Memory B cell (primary cell): ENCODE measurements at places on chromosomes 3 and 15.

- DNase-seq, result no peak
Observed at GRCh38 chr3:73415118-73415517, 209.6 kb downstream of the PDZRN3 start.

DNA sequence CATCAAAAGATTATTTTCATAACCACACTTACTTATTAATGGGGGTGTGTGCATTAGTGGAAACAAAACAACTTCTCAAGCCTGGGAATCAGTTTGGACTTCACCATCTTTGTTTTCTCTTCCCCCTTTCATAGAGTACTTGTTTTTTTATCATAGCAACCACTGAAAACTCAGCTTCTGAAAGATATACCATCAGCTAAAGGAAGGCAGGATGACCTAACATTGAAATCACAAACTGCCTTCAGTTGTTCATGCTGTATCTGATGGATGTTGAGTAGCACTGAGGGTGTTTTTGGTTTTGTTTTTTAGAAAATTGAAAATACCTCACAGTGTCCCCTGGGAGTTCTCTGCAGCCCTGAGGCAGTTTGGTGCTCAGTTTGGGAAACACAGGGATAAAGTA is 46.5 kb downstream of the NEK10 start:
- no peak for DNase-seq

- DNase-seq, result no peak
Observed at GRCh38 chr3:72451841-72452240, 396.4 kb downstream of the SHQ1 start.

DNA sequence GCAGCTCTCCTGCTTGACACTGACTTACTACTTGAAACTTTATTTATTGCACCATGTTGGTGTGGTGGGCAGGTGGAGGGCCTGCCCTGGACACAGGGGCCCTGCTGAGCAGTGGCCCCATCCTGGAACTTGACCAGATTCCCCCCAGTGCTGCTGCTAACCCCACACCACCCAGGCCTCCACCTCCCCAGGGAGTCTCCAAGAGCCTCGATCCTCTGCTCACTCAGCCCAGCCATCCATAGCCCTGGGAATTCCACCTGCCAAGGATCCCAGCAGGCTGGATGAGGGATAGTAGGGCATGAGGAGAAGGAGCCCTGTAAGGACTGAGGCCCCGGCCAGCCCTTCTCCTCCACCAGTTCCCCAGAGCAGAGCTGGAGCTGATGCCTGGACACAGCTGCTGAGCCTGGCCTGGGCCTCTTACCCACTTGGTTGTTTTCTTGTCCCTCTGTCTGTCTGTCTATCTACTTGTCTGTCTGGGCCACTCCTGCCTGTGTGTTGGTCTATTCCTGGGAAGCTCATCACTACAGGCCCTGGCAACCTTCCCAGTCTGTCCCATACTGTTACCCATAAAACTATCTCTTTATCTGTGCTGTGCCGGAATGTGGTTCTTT is 2.8 kb downstream of the CHAC1 start:
- DNase-seq, result no peak

DNA sequence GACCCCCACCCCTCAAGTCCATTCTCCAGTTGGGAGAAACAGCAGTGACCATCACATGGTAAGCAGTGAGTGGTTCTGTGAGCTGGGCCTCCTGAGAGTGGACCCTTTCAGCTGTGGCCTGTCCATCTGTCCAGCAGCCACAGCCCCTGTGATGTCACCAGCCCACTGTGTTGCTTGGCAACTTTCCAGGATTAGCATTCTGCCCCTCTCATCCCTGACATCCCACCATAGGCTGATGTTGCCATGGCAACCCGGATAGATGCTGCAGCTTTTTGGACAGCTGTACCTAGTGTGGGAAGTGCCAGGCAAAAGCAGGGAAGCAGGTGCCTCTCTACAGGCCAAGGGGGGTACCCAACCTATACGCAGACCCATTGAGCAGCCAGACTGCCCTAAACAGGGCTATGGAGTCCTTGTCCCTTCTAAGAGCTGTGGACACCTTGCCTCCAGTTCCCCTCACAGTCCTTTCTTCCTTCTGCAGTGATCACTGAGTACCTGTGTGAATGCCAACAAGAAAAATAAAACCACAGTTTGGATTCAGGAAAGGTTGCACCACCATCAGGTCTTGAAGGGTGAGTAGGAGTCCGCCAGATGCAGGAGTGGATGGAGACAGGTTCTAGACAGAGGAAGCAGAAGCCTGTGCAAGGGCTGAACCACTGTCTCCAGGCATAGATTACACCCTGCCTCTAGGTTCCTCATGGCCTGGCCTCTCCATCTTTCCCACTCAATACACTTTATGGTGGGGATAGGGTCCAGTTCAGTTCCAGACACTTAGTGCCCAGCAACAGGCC is at the start of gene DNAH1:
Gene DNAH1, plus strand, starts transcription at position 343 of the 788 bp plus-strand sequence. CDS start 6,124 bp downstream, outside the sequence.
- DNase-seq, result no peak

- no peak for DNase-seq
Observed at GRCh38 chr3:146195030-146195429, 34.0 kb upstream of the PLOD2 start.

DNA sequence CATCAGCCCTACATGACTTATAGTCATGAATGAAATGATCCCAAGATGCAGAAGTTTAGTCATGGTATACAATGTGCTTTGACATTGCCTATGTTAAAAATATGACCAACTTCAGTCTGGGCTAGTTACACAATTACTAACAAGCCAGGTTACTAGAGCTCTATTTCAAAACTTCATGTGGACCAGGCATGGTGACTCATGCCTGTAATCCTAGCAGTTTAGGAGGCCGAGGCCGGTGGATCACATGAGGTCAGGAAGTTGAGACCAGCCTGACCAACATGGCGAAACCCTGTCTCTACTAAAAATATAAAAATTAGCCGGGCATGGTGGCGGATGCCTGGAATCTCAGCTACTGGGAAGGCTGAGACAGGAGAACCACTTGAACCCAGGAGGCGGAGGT is 613.0 kb downstream of the CADM2 start:
- no peak for DNase-seq

DNA sequence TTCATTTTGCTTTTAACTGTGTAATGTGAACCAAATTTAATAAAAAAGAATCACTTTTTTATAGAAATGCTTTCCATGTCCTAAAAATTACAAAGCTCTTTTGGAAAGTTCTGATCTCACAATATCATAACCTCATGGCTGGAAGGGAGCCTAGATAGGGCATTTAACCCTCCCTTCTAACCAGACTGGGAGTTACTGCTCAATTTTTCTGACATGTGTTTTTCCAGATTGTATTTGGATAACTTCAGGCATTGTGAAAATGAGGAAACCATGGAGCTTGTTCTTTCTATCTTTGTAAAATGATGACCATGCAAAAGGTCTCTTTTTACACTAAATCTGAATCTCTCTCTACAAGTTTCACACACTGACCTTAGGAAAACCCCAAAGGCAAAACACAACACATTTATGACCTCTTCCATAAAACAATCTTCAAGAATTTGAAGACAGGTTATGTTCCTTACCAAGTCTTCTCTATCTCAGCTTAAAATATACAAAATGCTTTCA is 508.8 kb downstream of the DIPK2A start:
- no peak for DNase-seq

DNA sequence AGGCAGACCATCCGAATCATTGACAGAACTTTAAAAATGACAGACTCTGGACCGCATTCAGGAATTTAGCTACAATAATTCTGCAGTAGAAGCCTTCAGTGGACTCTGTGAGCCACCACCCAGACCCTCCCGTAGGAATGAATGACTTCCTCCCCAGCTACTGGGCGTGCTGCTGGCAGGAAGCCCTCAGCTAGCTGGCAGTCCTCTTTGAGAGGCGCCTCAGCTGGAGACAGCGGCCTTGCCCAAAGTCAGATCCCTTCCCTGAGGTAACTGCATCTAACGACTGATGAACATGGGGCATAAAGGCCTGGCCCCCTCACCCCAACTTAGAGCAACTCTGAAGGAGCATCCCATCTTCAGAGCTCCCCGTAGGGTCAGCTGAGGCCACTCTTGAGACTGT is 25.8 kb downstream of the CRABP1 start:
- no peak for DNase-seq

DNA sequence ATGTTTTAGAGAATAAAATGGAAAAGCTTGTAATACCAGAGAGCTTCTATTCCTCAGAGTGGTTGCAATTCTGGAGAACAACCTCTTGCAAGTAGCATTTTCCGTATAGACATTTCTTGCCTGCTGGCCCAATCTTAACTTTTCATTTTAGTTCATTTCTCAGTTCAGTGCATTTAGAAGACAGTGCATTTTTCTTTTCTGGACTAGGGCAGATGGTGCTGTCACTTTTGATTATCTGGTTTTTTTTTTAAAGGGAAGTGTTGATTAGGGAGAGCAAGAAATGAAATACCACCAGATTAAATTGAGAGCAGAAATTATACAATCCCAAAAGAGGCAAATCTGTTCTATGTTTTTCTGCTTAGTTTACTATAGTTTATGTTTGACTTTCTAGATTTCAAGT is 172.7 kb downstream of the GHSR start:
- no peak for DNase-seq

- DNase-seq, result no peak
Observed at GRCh38 chr15:69000091-69000490, 14.4 kb upstream of the NOX5 start.

- DNase-seq, result no peak
Observed at GRCh38 chr15:66679657-66680108, 22.4 kb upstream of the SMAD6 start.

DNA sequence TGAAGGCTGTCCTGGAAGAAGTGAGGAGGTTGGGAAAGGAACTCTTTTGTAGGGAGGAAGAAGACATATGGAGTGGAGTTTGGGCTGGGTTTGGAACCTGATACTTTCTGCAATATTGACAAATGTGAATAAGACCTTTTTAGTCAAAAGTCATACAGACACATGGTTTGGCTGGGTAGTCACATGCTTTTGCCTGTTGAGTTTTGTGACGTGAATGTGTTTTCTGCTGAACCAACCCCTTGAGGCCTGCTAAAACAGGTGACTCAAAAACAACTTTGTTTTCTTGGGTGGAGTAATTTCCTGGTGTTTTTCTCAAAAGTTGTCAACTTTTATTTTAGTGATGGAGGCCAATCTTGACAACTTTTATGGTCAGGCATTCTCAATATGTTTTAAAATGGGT is 39.4 kb upstream of the CCR4 start:
- DNase-seq, result no peak

GRCh38 chr3:103047640-103048039 is 612.8 kb downstream of the ZPLD1 start:
- DNase-seq, result no peak

DNA sequence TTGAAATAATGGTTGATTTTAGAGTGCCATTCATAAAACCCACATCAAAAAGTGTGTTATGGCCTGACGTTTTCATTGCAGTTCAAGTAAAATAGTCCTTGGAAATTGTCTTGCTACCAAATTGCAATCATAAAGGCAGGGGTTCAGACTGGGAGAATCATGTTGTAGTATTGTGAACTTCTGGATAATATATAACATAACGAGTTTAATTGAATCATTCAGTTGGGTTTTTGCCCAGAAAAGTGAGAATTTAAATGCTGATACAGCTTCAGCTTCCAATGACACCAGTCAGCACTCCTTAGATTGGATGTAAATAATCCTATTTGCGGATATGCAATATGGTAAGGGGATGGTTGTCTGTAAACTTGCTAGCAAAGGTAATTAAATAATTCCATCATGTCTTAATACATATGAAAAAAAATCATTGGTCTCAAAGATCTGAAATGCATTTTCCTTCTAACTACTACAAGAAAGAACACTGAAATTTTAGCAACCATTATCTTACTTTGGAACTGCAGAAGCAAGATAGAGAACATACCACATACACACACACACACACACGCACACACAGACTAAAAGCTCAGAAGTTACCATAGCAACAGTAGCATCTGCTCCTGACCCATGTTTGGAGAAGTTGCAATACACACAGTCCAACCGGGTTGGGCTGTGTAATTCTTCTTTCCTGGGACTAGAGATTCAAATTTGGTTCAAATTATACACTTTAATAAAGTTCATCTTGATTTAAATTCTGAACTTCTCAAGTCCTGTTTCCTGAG is 686.2 kb upstream of the NR2F2 start:
- DNase-seq, result no peak

DNA sequence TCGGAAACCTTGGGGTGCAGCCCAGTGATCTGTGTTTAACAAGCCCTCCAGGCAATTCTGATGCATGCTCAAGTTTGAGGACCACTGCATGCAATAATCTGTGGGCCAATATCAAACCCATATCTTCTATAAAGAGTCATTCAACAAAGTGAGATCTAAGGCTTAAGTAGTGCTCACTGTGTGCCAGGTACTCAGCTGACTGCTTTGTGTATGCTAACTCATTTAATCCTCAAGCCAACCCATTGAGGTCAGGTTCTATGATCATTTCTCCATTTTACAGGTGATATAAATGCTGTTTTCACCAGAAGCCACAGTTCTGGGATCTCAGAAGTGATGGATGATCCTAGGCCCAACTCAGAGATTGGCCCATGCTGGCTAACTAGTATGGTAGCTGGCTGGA is 101.7 kb downstream of the SMAD6 start:
- DNase-seq, result no peak

- no peak for DNase-seq
Observed at GRCh38 chr3:35664460-35664919, 25.2 kb downstream of the ARPP21 start.

GRCh38 chr15:32887090-32887489 is 169.3 kb downstream of the GREM1 start:
- no peak for DNase-seq

GRCh38 chr3:30042274-30042859 is 564.0 kb upstream of the TGFBR2 start:
- peak; percentile 35 for DNase-seq

DNA sequence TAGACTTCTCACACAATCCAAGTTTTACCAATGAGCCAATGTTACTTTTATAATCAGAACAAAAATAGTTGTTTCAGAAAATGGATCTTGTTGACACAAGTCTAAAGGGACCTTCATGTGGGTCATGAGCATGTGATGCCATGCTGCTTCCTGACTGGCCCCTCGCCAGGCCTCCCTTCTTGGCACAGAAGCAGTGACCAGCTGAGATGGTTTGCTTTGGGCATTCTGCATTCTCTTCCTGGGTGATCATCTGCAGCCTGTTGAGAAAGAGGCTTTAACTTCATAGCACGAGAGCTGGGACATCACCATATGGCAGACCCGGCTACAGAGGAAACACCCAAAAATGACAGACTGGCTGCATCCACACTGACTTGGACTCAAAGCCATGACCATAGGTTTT is 45.7 kb downstream of the TGM4 start:
- no peak for DNase-seq
